ENCODE measurements at places on chromosomes 6 and 20.

DNA sequence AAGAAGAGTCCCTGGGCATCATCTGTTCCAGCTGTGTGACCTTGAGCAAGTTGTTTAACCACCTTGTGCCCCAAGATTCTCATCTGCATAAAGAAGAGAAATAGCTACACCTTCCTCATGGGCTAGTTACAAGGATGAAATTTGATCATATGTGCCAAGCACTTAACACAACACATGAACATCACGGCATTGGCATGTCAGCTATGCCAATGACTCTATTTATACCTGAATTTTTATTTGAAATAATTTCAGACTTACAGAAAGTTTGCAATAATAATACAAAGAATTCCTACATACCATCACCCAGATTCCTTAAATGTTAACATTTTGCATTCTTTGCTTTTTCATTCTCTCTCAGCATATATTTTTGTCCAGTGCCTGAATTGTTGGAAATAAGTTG is 21.0 kb upstream of the TCF15 start:
- no peak for DNase-seq

DNA sequence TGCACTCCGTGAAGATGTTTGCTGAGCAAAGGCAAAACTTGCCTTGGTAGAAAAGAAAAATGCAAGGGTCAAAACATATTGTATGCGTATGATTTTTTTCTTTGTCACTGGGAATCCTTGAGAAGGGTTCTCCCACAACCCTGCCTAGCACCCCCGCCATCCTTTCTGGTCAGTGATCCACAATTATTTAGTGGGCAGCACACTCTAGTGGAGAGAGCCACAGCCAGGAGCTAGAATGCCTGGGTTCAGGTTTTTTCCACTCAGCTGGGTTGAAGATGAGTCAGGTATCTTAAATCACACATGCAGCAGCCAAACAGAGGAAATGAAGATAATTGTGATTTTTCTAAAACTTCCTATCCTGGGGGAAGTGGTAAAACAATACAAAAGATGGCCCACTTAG is 243.1 kb downstream of the PKHD1 start:
- DNase-seq = peak; percentile 5

DNA sequence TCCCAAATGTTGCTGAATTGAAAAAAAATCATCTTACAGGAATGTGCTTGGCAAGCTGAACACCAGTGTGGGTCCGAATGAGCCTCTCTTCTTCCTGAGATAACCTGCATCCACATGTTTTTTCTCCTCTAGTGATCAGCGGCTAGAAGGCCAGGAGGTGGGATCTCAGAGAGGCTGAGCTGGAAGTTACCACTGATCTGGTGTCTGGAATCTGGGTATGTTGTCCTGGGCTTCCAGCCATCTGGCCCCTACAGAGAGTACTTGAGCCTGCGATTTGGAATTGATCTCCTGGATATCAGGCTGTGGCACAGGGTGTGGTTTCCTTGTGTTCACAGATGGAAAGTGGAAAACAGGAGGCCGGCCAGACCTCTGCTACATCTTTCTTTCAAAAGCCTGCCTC is 35.9 kb downstream of the SULF2 start:
- DNase-seq = no peak

DNA sequence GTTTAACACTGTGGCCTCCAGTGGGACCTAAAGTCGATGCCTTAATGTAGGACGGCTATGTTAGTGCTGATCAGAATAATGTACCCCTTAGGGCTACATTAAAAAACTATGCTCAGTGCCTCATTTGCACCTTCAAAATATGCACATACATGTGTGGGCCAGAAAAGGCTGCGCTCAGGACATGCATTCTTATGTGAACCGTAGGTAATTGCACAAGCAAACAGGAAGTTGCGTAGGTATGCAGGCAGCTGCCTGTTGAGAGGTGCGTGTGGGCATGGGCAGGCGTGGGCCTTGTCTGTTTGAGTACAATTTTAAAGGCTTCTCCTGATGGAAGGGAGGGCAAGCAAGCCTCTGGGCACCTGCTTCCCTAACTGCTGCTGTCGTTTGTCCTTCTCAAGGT is 116.2 kb upstream of the JAG1 start:
- no peak for DNase-seq

DNA sequence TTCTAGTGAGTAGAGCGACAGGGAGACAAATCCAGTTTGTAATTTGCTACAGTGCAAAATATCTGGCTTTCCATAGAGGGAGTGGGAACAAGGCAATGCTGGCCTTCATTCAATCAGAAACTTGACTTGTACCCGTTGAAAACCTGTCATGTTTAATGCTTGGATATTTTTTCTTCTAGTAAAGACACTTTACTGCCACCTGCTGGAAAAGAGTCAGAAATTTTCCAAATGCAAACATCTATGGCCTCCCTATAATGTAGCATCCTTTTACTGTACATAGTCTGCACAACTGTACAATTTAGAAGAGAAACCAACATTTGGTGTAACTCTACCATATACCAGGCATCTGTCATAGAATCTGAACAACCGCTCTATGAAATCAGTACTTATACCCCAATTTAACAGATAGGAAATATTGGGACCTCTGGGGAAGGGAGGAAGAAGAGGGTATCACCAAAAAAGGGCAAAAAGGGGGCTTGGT is 16.7 kb upstream of the TBC1D20 start:
- peak; percentile 82 for DNase-seq

GRCh38 chr6:33118525-33119123 is 42.8 kb downstream of the HLA-DPB1 start:
- DNase-seq = peak; percentile 64

GRCh38 chr6:87182940-87183339 is 27.6 kb downstream of the ZNF292 start:
- no peak for DNase-seq

DNA sequence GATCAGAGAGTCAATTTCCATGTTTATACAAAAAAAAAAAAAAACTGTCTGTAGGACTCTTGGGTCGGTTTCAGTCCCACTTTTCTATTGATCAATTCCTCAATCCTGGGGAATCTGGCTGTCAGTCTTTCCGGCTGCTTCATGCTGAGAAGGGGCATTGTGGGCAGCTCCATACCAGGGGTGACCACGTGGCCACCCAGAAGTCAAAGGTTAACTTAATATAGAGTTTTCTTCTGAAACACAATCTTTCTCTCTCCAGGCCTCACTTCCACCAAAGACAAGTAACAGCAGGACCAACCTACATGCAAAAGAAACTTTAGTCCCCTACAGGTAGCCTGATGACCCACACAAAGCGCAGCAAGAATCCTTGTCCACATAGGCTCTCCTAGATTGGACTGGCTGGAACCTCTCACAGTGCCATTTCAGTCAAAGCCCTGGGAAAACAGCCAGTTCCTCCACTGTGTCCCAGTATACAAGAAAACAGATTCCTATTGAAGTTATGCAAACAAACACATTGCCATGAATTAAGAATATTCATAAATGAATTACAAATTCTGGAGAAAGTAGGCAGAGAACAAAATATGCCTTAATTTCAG is 18.5 kb upstream of the SERPINB9 start:
- no peak for DNase-seq

DNA sequence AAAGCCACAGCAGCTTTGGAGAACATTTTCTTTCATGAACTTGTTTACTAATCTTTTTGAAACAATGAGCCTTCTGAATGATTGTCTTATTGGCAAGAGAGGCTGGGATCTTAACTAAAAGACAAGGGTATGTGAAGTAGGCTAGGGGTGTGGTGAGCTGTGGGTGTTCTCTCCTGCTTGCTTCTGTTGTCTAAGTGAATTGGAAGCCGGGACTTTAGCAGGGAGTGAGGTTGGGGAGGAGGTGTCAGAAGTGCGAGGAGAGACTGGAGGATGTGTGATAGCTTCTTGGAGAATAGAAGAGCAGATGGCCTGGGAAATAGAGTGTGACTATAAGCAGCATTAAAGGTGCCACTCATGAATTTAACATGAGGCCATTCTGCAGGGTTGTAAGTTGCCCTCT is 562.8 kb downstream of the UTRN start:
- no peak for DNase-seq

DNA sequence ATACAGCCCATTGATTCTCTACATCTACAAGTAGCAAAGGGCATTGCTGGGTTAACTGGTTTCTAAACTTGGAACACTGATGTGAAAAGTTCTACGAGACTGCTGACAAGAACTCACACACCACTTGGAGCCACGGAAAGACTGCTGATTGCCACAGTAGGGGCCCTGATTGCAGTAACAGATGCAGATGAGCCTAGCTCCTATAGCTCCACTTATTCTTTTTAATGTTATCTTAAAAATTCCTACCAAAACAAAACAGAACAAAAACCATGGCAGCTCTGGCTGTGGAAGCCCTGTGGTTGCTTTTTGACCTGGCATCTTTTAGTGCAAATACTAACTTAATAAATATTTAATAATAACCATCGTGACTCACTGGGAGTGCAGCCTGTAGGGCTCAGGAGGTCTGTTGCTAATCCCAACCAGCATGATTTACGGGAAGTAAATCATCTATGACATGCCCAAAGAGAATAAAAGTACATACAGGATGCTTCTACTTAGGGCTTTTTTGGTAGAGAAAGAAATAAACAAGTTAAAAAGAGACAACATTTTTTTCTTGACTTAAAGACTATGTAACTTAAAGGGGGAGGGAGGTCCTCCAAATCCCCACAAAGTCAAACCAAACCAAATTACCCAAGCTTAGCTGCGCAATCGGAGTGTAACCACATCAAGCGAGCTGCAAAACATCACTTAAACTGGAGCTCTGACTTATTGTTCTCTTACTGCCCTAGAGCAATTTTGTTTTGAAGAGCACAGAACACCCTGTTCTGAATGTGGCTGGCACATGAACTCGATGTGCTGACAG is 87.2 kb downstream of the FKBP5 start:
- peak; percentile 59 for DNase-seq

- DNase-seq = no peak
These were observed 187.8 kb downstream of the SMOC2 start for GRCh38 chr6:168628732-168629245.

- peak; percentile 87 for DNase-seq
These were observed at the start of gene CGAS for GRCh38 chr6:73452107-73452461. Gene CGAS (minus strand): TSS chr6:73452297. CDS start chr6:73452181, 116 bp downstream.

GRCh38 chr6:17482711-17483110 is 89.3 kb downstream of the CAP2 start:
- no peak for DNase-seq

GRCh38 chr6:81939766-81940165 is 187.3 kb upstream of the TENT5A start:
- DNase-seq = no peak

DNA sequence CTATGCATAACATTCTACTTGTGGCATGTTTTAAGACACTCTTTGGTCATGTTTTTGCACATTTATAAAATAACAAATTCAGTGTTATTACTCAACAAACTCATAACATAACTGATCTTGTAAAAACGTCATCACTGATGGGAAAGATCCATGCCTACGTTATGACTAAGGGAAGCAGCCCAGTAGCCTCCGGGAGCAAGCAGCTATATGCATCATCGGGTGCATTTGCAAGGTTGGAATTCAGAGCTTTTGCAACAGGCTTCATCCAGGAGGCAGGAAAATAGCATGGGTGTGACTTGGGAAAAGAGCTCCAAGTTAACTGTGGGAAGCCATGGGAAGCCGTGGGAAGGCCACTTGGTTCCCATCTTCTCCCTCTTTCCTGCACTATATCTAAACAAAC is 271.6 kb upstream of the SGK1 start:
- no peak for DNase-seq

DNA sequence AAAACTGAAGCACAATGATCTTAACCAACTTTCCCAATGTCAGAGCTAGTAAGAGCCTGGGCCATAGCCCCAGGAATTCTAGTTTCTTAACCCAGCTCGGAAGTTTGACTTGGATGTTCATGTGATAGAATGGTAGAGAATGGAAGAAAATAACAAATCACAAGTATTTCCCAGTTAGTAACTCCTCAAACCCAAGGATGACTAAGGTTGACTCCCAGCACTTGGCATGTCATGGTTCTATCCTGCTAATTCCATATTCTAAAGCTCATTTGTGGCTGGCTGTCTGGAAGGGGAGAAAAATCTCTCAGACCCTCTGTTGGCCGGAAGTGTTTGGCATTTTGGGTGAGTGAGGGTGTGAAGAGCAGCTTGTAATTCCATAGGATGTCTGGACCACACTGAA is 248.7 kb downstream of the RFPL4B start:
- DNase-seq = no peak

DNA sequence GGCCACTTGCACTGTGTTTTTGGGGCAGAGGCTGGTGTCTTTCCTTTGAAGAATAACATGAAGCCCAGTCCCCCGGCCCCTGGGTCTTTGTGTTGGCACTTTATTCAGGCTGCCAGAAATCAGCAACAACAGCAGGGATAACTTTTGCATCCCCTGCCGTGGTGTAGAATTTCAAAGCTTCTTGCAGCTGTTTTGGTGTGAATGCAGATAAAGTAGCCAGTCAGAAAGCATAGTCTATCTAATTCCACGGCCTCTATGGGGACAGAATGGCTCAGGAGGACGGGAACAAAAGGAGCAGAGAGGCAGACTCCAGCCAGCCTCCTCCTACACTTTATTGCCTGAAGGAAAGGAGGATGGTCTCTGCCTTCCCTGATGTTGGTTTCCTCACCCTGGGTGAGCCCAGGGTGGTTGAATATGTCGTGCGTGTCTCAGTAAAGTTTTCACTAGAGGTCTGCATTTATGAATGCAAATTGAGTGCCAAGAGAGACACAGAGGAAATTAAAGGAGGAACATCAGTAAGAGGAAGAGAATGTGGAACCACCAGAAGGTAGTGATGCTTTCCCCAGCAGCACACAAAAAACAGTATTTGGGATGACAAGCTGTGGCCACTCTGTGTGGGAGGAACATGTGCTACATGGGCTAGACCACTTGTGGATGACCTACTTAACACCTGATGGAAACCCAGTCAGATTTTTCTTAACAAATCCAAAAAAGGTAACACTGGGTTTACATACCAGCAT is 125.9 kb upstream of the TRAF3IP2 start:
- DNase-seq = no peak

GRCh38 chr6:2355150-2355549 is 109.7 kb upstream of the GMDS start:
- DNase-seq = no peak

GRCh38 chr6:66402873-66403272 is 695.8 kb upstream of the EYS start:
- no peak for DNase-seq
